Memory B cell (primary cell): ENCODE measurements at places on chromosomes 16 and 17.
A peak's percentile ranks its signal among the peaks of the same experiment; 100 is the strongest.

- DNase-seq: no peak
These were observed 121.8 kb downstream of the IRX3 start for GRCh38 chr16:54164789-54165173.

DNA sequence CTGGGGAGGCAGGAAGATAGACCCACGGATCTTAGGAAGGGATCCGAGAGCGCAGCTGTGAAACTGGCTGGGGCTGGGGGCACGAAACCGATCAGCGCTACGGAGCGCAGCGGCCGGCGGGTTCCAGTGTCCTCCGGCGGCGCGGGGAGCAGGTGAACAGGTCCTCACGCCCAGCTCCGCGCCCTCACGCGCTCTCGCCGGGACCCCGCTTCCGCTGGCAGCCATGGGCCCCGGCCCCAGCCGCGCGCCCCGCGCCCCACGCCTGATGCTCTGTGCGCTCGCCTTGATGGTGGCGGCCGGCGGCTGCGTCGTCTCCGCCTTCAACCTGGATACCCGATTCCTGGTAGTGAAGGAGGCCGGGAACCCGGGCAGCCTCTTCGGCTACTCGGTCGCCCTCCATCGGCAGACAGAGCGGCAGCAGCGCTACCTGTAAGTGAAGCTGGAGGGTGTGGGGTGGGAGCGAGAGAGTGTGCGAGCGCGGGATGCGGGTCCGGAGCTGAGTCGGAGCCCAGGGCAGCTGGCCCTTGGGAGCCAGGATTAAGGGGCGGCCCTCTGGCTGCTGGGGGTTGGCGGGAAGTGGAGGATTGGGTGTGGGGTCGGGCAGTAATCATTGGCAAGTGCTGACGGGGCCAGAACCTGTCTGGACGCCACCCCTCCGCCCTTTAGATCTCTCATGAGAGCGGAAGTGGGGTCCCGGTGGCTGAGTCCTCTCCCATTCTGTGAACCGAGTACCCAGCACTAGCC is 479 bp downstream of the ITGA3 start:
- DNase-seq: peak; percentile 60

- no peak for DNase-seq
These were observed 50.1 kb downstream of the GSG1L start for GRCh38 chr16:28013392-28013791.

GRCh38 chr16:25713785-25714570 is 22.2 kb downstream of the HS3ST4 start:
- no peak for DNase-seq

DNA sequence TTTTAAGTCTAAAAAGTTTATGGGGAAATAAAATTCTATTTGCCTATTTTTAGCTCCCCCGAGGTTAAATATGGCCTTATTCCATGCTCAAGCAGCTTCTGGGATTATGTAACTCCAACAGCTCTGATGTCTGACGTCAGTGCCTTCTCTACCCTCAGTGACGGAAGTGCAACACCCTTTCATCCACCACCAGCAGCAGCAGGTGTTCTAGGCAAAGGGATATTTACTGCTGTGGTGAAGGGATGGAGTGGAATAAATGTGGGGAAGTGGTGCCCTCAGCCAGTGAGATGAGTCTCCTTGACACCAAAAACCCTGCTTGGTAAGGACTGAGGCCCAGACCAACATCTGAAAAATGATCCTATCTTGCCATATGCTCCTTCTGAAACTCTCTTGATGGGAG is 247.4 kb downstream of the SHISA9 start:
- DNase-seq: no peak

GRCh38 chr16:65295527-65295926 is 173.7 kb upstream of the CDH11 start:
- DNase-seq: no peak

DNA sequence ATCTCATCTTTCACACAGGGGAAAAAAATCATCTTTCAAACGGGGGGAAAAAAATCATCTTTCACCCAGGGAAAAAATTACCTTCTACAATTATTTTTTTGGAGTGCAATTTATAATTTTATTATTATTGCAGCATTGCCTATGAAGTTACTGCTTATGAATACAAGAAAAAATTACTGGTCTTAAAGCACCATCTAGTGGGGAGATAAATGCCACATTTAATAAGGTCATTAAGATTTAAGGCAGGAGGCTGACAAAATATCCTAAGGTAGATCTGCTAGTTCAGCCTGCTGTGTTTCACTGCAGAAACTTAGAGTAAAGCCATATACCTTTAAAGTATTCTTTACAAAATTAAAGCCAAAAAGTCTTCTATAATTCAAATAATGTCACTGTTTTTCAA is 13.7 kb downstream of the SHCBP1 start:
- no peak for DNase-seq

DNA sequence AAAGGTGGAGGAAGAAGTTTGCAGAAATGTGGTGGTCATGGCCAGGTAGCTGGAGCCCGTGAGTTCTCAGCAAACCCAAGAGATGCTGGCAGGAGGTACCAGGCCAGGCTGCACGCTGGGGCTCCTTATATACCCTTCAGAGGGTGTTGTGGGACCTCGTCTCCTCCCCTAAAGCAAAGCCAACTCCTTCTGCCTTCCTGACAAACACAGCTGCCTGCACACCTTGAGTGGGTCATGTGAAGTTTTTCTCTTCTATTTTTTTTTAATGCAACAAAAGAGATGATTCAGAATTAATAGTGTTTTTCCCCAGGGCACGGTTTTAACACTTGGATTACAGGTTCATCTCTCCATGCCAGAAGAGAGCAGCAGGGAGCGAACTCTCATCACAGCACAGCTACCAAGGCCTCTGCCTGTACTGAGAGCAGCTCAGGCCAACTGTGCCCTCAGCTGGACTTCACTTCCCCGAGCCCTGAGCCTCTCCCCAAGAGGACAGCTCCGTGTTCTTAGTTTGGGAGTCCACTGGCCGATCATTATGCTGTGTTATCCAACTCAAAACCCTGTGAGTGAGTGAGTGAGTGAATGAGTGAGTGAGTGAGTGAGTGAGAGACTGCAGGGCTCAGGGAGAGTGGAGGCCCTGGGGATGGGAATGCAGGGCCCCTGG is at the start of gene KRT15:
KRT15 (minus strand) TSS at position 102 of the 661 bp plus-strand sequence; CDS start at position 39, 63 bp downstream.
- no peak for DNase-seq

GRCh38 chr16:50261707-50262235 is 4.6 kb upstream of the ADCY7 start:
- no peak for DNase-seq

GRCh38 chr16:89898201-89898967 is 20.3 kb upstream of the MC1R start:
- DNase-seq: no peak

- DNase-seq: no peak
These were observed 242.4 kb downstream of the ZFHX3 start for GRCh38 chr16:72805486-72805885.

- no peak for DNase-seq
These were observed 15.7 kb downstream of the CCDC42 start for GRCh38 chr17:8728971-8729370.

DNA sequence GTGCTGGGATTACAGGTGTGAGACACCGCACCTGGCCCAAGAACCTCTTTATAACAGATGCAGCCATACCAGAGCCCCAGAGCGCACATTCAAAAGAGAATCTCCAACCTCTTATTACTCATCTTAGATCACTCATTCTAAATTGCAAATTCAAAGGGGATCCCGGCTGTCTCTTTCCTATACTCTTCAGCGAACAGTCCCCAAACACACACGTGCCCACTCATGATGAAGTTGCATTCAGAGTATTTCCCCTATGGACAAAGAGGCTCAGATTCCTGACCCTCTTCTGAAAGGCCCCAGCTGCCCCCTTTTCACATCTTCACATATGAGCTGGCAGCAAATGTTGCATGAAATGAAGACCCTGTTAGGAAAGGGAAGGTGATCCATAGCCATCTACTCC is 22.5 kb upstream of the ABR start:
- no peak for DNase-seq

GRCh38 chr17:64219571-64219970 is 43.5 kb downstream of the TEX2 start:
- no peak for DNase-seq

- DNase-seq: no peak
These were observed 1.1 kb downstream of the C1QBP start for GRCh38 chr17:5437721-5438317.

DNA sequence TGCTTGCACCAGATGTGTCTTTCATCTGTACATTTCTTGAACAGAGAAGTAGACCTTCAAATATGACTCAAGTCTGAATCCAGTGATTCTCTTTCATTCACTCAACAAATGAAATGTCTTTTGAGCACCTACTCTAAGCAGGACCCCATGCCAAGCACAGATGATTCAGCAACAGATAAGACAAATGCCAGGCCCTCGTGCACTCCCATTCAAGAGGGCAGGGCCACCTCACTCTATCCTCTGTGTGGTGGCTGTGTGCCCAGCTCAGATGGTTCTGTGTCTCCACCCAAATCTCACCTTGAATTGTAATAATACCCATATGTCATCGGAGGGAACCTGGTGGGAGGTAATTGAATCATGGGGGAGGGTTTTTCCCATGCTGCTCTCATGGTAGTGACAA is 74.1 kb upstream of the NKD1 start:
- DNase-seq: no peak
